ENCODE measurements at places on chromosomes 5 and 9. TPM values are rescaled to one million over a fixed set of nuclear protein-coding genes. Genes with fewer than 3 reads are reported as not detected.

- H3K4me3 ChIP-seq, result no peak overlapping the region
- DNase-seq, result no peak
- H3K4me1 ChIP-seq, result no peaks in the 10 kb centered on the region
- no peak overlapping the region for H3K27ac ChIP-seq
These were observed 349.2 kb upstream of the ADAMTSL1 start for GRCh38 chr9:18124760-18125159.

DNA sequence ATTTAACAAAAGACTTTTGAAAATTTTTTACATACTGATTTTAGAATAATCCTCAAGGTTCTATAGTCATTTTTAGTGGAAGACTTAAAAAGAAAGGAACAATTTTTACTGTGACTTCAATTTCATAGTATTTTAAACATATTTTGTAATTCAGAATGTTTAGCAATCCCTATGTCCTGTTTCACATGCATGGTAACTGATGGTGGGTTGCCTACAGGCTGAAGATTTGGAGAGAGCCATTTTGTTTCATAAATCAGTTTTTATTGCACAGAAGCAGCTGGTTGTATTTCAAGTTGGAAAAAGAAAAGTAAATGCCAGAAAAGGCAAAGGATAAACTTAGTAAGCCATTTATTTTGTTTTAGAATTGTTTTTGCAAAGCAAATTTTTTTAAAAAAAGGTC is 24.0 kb downstream of the STARD4 start:
- no peaks in the 10 kb centered on the region for H3K36me3 ChIP-seq
- H3K27me3 ChIP-seq, result no peaks in the 10 kb centered on the region
- H3K4me1 ChIP-seq, result no peaks in the 10 kb centered on the region
- DNase-seq, result no peak
- no peak overlapping the region for H3K27ac ChIP-seq

DNA sequence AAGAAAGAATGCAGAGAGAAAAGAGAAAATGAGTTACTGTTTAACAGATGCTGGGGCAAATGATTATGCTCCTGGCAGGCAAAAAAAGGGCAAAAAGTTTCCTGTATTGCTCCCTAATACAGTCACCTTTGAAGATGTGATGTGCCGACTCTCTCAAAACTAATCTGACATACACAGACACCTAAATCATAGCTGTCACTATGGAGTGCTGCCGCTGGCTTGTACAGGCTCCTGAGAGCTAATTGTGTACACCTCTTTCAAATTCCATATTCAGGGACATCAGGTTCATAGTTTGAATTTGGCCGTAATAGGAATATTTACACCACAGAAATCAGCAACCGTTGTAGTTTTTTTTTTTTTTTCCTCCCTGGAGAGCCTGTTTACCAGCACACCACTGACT is 12.4 kb upstream of the FOCAD start:
- no peak for DNase-seq
- no peak overlapping the region for H3K27ac ChIP-seq
- H3K4me3 ChIP-seq, result no peak overlapping the region
- no peaks in the 10 kb centered on the region for H3K36me3 ChIP-seq
- no peaks in the 10 kb centered on the region for H3K27me3 ChIP-seq

GRCh38 chr9:9846557-9846956 is 766.2 kb downstream of the PTPRD start:
- H3K36me3 ChIP-seq, result no peaks in the 10 kb centered on the region
- no peak for DNase-seq
- no peak overlapping the region for H3K4me3 ChIP-seq
- no peak overlapping the region for H3K27ac ChIP-seq
- H3K27me3 ChIP-seq, result no peaks in the 10 kb centered on the region

GRCh38 chr9:16217943-16218701 is 652.3 kb downstream of the BNC2 start:
- H3K4me3 ChIP-seq, result no peak overlapping the region
- H3K36me3 ChIP-seq, result no peaks in the 10 kb centered on the region
- H3K4me1 ChIP-seq, result peaks cover 17% of the 10 kb centered on the region
- no peak for DNase-seq
- H3K27me3 ChIP-seq, result no peaks in the 10 kb centered on the region

DNA sequence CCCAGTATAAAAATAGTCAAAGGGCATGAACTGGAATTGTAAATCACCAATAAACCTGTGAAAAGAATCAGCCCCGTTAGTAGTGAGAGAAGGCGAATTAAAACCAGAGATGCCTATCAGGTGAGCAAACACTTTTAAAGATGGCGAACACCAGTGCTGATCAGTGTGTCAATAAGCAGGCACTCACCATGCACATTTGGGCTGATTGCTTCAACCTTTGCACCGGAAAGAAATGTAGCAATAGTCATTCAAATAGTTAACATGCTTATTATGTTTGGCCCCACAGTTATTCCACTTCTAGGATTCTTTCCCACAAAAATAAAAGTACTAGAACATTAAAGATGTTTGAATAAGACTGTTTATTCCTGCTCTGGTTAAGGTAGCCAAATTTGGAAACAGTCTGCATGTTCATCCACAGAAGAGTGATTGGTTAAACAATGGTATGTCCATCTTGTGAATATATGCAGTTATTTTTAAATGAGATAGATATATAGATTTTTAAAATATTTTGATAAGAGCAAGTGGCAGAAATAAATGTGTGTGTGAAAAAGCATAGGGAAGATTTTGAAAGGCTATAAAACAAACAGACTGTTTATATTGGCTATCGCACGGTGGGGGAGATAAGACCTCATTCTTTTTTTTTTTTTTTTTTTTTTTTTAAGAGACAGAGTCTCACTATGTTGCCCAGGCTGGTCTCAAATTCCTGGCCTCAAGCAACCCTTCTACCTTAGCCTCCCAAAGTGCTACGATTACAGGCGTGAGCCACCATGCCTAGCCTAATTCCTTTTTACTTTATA is 112.2 kb downstream of the PIP5K1B start:
- no peak overlapping the region for H3K4me3 ChIP-seq
- H3K27me3 ChIP-seq, result no peaks in the 10 kb centered on the region
- H3K36me3 ChIP-seq, result no peaks in the 10 kb centered on the region
- H3K27ac ChIP-seq, result no peak overlapping the region
- no peaks in the 10 kb centered on the region for H3K4me1 ChIP-seq

GRCh38 chr9:92706218-92706940 is 36.4 kb upstream of the IPPK start:
- DNase-seq, result no peak
- H3K27me3 ChIP-seq, result no peaks in the 10 kb centered on the region
- no peaks in the 10 kb centered on the region for H3K36me3 ChIP-seq
- H3K4me1 ChIP-seq, result peaks cover 10% of the 10 kb centered on the region
- H3K27ac ChIP-seq, result peak overlapping the region; percentile 66
- no peak overlapping the region for H3K4me3 ChIP-seq

GRCh38 chr5:180785794-180786221 is 16.8 kb downstream of the MGAT1 start:
- H3K27me3 ChIP-seq, result no peaks in the 10 kb centered on the region
- DNase-seq, result no peak
- peaks cover 13% of the 10 kb centered on the region for H3K36me3 ChIP-seq
- peak overlapping the region; percentile 81 for H3K27ac ChIP-seq
- H3K4me1 ChIP-seq, result peaks cover 45% of the 10 kb centered on the region

- H3K27ac ChIP-seq, result no peak overlapping the region
- no peak for DNase-seq
- no peaks in the 10 kb centered on the region for H3K27me3 ChIP-seq
- H3K4me3 ChIP-seq, result no peak overlapping the region
- H3K36me3 ChIP-seq, result no peaks in the 10 kb centered on the region
- no peaks in the 10 kb centered on the region for H3K4me1 ChIP-seq
These were observed 637.2 kb upstream of the NUDT12 start for GRCh38 chr5:104199771-104200170.

The PPP2R2B gene
- 6.6 TPM for total RNA-seq

The SH3GL2 gene
- not detected for total RNA-seq

DNA sequence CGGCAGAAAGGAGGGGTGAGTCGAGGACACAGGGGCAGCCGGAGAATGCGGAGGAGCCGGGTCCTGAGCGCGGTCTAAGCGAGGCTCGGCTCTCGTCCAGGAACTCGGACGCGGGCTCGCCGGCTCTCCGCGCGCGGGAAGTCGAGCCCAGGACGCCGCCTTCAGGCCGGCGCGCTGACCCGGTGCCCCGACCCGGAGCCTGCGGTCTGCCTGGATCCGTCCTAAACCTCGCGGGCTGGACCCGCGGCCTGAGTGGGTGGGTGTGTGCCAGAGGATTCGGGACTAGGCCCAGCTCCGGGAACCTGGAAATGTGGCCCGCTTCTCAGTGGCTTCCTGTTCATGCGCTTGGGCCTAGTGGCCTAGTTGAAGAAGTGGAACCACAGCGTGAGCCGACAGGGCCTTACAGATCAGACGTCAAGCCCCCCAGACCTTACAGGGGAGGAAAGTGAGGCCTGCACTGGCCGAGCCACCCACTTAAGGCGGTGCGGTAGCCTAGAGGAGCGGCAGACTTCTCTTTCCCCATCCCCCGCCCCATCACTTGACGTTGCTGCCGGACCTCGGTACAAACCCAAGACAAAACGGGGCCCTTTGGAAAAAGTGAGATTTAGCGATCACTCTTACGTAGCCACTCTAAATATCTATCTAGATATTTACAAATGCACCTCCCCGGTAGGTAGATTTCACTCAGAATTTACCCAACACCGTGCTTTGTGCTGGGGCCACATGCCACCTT is 1.2 kb downstream of the CDKN2B-AS1 start:
- peak overlapping the region; percentile 79 for H3K27ac ChIP-seq
- DNase-seq, result no peak
- peaks cover 11% of the 10 kb centered on the region for H3K4me1 ChIP-seq
- no peaks in the 10 kb centered on the region for H3K27me3 ChIP-seq
- H3K36me3 ChIP-seq, result no peaks in the 10 kb centered on the region
- peak overlapping the region; percentile 84 for H3K4me3 ChIP-seq

The TMC1 gene
- total RNA-seq, result not detected

GRCh38 chr9:70053864-70054263 is 10.2 kb downstream of the MAMDC2 start:
- peak; percentile 25 for DNase-seq
- no peak overlapping the region for H3K4me3 ChIP-seq
- H3K27ac ChIP-seq, result peak overlapping the region; percentile 78
- H3K4me1 ChIP-seq, result peaks cover 80% of the 10 kb centered on the region
- no peaks in the 10 kb centered on the region for H3K36me3 ChIP-seq

DNA sequence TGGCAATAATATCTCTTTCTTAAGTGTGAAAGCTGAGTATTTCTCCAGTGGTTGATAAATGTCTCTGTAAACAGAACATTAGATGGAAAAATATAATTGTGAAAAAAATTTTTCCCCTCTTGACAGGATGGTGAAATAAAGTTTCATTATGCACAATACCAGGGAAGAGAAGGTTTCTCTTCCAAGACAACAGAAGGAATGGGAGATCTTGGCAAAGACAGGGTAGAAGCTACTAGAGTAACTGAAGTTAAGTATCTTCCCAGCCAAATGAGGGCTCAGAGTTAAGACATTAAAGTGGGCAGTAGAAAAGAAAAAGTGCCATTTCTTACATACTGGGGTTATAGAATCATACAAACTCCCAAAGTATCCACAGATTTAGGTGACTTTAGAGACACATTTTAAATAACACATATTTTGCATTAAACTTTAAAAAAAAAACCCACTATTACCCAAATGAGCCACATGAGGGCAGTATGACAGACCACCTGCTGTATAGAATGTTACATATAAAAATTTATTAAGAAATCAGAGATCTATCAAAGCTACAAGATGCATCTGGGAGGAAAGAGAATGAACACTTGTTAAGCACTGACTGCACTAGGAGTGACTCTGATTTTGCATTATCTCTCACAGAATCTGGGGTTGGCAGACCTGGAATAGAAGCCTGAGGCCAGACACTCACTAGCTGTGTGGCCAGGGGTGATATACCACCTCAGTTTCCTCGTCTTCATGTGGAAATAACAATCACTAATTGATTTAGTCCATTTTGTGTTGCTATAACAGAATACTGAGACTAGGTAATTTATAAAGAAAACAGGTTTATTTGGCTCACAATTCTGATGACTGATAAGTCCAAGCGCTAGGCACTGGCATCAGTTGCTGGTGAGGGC is 98.5 kb downstream of the ARSB start:
- no peak for DNase-seq
- no peaks in the 10 kb centered on the region for H3K27me3 ChIP-seq
- no peak overlapping the region for H3K27ac ChIP-seq

DNA sequence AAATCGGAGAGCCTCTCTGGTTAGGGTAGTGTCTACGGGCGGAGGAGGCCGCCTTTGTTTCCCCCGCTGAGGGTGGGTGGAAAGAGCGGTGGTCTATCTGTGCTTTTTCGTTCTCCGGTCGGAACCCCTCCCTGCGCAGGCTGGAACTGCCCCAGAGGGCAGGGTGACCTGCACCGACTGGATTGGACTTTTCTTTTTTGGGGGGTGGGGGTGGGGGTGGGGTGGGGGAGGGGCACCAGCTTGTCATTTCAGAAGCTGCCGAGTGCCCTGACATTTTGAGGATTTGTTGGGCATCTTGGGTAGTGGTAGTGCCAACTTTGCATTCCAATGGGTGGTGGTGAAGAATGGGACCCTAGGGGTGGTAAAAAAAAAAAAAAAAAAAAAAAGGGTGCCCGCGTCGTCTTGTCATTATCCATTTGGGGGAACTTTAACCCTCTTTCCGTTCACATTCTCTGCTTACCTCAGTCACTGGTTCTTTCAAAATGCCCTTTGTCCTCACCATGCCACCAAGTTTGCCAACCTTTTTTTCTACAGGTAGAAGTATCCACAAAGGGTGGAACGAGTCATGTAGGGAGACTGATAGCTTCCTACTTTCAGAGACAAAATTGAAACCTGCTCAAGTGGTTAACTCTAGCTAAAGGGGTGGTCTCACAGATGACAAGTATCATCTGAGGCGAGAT is 1.3 kb downstream of the UBE2R2 start:
- no peaks in the 10 kb centered on the region for H3K27me3 ChIP-seq
- no peaks in the 10 kb centered on the region for H3K36me3 ChIP-seq
- peaks cover 69% of the 10 kb centered on the region for H3K4me1 ChIP-seq

DNA sequence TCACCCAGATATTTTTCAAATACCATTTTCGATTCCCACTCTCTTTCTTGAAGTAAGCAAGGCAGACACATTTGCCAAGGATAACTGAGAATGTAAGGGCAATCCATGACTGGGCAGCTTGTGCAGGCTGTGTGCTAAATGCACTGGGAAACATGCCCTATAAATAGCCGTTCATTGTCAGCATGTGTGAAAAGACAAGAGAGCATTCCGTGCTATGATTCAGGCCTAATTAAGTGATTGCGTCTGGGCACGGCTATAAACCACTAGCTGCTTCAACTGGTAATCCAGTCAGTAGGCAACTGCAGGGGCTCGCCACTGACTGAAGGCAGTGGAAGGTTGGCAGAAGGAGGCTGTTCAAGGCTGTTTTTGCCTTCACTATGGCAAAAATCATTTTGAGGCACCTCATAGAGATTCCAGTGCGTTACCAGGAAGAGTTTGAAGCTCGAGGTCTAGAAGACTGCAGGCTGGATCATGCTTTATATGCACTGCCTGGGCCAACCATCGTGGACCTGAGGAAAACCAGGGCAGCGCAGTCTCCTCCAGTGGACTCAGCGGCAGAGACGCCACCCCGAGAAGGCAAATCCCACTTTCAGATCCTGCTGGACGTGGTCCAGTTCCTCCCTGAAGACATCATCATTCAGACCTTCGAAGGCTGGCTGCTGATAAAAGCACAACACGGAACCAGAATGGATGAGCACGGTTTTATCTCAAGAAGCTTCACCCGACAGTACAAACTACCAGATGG is at the start of gene HSPB3:
Gene HSPB3, plus strand, starts transcription at position 287 of the 745 bp plus-strand sequence. Its CDS starts 91 bp downstream, at position 378.
- H3K27me3 ChIP-seq, result no peaks in the 10 kb centered on the region
- H3K27ac ChIP-seq, result no peak within 1 kb of the TSS
- no peaks in the 10 kb centered on the region for H3K36me3 ChIP-seq

All from vagina (tissue), 2 donors.